ENCODE measurements at places on chromosomes 7 and 10.

GRCh38 chr7:36862771-36863261 is 138.5 kb upstream of the AOAH start:
- DNase-seq: peak; percentile 53

DNA sequence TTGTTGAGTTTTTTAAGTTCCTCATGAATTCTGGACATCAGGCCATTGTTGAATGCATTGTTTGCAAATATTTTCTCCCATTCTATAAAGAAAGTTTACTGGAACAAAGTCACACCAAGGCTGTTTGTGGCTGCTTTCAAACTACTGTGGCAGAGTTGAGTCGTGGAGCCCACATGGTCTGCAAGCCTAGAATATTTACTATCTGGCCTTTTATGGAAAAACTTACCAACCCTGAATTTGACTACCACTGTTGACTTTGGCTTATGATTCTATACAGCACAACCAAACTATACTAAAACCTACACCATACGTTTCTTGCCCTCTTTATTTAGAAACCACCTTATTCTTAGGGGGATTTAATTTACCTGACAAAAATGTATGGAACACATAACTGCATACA is 239.1 kb downstream of the KCNMA1 start:
- peak; percentile 61 for DNase-seq

DNA sequence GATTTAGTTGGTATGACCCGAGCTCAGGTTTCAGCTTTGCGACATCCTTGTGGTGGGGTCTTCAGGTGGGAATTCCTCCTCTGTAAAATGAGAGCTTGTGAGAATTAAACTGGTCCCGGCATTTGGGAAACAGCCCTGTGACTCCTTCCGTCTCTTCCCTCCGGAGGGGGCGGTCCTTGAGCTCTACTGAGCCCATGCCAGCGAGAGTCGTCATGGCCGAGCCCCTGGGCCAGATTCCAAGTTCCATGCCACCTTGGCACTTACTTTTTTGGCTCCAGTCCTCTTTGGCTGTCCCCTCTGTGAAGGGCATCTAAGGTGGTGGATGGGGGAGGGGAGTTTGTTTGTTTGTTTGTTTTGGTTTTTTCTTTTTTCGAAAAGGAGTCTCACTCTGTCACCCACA is 47.6 kb downstream of the GTF2IRD1 start:
- DNase-seq: peak; percentile 62

DNA sequence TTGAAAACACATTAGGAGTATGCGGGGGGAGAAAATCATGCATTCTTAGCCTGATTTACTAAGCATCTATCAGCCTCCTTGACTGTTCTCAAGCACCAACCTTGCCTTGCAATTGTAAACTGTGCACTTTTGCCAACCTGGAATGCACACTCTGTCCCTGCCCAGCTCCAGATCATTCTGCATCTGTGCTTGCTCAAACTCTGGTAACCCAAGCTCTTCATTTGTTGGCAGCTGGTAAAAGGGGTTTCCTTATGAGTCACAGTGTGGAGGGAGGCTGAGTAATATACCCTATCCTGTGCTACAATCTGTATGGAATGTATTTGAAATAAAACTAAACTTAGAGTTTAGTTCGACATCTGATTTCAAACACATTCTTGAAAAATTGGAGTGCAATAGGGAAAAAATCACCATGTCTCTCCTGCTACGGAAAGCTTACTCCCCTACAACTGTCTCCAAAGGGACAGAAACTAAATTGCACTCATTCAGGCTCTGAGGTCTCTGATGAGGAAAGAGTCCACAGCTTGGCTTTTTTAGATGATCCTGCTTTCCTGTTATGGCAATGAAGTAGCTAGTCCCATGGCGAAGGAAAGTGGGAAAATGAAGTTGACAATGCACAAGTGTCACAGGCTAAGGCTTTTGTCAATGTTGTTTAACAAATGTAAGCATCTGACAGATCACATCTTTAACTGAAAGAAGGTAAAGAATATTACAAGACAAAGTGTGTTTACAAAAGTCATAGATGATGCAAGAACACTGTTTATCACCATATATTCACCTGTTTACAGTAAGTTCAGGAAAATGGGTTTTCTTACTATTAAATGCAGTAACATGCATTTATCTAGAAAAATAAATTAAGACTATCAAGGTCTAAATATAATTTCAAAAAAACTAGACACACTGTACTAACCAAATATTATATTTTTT is 61.9 kb downstream of the TES start:
- peak; percentile 95 for DNase-seq

GRCh38 chr10:35208949-35209613 is 82.4 kb downstream of the CREM start:
- DNase-seq: no peak

Measured in astrocyte of the hippocampus (primary cell).